ENCODE measurements at places on chromosomes 5 and 9. TPM values are rescaled to one million over a fixed set of nuclear protein-coding genes. Genes with fewer than 3 reads are reported as not detected.

DNA sequence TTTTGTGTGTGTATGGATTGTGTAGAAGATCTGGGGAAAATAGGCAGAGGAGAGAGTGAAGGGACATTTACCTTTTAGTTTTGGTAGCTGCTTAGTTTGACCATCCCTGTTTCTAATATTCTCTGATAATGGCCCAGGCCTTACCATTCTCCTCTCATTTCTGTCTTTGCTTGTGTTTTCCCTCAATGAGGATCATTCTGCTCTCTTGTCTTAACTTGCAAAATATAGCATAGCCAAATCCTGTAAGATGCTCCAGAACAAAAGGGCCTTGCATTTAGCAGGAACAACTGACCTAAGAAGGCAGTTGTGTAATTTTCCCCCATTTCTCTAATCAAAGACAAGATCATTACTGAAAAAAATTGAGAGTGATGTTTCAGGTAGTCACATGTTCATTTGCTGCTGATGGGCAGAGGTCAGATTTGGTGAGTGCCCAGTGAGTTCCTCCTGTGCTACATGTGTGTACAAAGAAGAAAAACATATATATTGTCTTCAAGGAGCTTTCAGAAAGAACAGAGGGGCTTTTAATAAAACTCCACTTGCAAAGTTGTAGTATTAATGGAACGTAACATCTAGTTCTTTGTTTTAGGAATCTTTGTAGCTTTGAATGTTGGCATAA lies 139.5 kb downstream of the KDM4C start:
- H3K27me3 ChIP-seq: no peaks in the 10 kb centered on the region
- H3K4me1 ChIP-seq: no peaks in the 10 kb centered on the region
- no peaks in the 10 kb centered on the region for H3K36me3 ChIP-seq
- no peak overlapping the region for H3K4me3 ChIP-seq

GRCh38 chr5:159764283-159765134 lies 151.8 kb upstream of the ADRA1B start:
- no peak overlapping the region for H3K4me3 ChIP-seq
- no peaks in the 10 kb centered on the region for H3K4me1 ChIP-seq
- no peak for DNase-seq
- H3K27ac ChIP-seq: no peak overlapping the region

DNA sequence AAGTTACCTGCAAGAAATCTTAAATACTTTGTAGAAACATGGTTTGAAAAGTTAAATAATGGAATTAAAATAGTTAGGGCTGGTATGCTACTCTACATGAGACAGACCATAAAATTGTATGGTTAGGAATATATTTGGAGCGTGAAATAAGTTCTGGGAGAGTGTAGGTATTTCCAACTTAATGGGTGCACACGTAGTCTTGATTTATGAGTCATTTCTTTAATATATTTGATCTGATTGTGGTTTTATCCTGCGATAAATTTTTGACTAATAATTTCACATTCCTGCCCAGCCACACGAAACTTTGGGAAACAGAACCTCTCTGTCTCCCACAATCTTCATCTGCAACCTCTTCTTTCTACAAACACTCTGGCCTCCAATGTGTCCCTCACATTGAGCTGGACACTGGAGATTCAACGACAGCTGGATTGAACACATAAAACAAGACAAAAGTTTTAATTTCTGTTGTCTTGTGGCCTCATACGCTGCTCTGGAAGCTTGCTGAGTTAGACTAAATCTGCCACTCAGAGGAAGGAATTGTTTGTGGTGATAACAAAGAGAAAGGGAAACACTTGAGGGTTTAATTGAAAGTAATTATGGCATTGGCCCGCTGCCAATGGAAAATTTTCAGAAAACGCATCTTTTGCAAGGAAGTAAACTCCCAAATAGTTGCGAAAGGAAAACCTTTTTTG lies 201.8 kb upstream of the ZNF608 start:
- H3K4me3 ChIP-seq: no peak overlapping the region
- no peaks in the 10 kb centered on the region for H3K4me1 ChIP-seq
- H3K27me3 ChIP-seq: no peaks in the 10 kb centered on the region
- no peaks in the 10 kb centered on the region for H3K36me3 ChIP-seq

Gene PCDHGB4
- total RNA-seq: 0.21 TPM

Gene SLC22A4
- total RNA-seq: 1.5 TPM
